HuH-7.5 (cell line): ENCODE measurements at places on chromosomes 11 and 22.

- no peak for DNase-seq
Measured at GRCh38 chr11:124078591-124078990, 36.7 kb upstream of the VWA5A start.

DNA sequence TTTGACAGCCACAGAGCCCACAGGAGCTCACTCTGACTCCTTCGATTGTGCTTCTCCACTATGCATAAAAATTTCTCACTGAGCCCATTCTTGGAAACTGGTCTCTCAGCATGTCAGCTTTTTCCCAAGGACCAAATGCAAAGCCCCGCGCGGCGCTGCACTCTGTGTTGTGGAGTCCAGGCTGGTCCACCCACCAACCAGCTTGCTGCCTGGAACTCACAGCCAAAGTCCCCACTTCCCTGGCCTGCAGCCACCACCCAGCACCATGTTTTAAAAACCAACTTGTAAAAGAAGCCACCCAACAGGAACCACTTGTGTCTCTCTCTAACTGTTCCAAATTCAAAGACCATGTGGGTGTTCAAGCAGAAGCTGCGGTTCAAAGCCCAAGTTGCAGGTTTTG lies 124.4 kb downstream of the SPATA19 start:
- DNase-seq, result no peak

DNA sequence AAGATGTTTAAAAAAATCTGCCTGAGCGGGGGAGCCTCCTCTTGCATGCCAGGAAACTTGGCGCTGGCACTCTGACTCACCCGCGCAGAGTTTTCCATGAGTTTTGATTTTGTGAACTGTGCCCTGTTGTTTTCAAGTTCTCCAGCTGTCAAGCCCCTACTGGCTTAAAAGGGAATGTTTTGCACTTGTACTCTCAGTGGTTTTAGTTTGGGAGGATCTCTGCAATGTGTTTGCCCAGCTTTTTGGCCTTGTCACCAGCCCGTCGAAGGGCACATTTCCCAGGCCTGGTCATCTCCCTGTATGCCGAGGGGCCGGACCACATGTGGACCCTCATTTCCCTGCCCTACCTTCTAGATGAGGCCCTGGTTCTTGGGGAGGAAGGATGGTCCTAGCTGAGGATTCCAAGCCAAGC lies 12.2 kb downstream of the MRGPRF start:
- peak; percentile 84 for DNase-seq

- no peak for DNase-seq
Measured at GRCh38 chr11:69962152-69962551, 116.0 kb upstream of the ANO1 start.

DNA sequence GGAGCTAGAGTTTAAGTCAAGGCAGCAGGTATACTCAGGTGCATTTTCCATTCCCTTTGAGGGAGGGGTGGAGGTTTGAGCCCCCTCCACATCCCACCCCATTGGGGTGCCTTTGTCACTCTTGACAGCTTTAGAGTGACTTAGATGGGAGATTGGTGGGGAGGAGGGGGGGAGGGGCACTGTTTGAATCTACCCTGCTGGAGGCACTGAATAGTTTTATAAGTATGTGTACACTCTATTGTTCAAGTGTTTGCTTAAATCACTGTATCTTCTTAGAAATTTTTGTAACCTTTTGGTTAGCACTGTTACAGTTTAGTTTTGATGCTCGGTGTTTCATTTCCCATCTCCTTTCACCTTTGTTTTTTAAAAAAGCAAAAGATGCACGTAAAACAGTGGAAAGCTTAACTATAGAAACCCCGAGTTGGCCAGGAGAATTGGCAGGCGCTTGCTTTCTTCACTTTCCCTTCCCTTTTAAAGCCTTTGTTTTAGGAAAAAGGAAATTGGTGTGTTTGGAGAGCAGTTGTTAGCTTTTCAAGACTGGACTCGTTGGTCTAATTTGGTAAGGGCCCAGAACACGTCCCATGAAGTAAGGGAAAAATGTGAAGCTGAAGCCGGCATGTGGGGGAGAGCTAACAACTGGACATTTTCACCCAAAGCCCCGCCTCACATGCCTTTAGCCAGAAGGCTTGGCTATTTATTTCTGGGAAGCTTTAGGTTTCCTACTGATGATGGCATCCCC lies 42.8 kb downstream of the TNRC6B start:
- no peak for DNase-seq

GRCh38 chr22:46478083-46478551 lies 59.3 kb downstream of the CELSR1 start:
- no peak for DNase-seq

DNA sequence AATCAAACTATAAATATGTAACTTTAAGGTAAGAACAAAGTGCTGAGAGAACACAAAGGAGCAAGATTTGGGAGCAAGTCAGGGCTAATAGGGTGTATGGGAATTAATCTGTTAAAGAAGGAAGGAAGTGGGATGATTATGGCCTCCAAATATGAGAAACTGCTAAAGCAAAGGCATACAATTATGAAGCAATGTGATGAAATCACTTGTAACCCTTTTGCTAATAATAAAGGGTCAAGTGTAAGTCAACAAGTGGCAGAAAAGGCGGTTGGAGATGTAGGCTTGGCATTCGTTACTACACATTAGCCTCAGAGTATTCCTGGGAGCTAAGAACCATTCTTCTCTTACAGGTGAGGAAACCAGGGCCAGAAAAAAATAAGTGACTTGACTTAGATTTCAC lies 1002.3 kb upstream of the TENM4 start:
- DNase-seq, result no peak

DNA sequence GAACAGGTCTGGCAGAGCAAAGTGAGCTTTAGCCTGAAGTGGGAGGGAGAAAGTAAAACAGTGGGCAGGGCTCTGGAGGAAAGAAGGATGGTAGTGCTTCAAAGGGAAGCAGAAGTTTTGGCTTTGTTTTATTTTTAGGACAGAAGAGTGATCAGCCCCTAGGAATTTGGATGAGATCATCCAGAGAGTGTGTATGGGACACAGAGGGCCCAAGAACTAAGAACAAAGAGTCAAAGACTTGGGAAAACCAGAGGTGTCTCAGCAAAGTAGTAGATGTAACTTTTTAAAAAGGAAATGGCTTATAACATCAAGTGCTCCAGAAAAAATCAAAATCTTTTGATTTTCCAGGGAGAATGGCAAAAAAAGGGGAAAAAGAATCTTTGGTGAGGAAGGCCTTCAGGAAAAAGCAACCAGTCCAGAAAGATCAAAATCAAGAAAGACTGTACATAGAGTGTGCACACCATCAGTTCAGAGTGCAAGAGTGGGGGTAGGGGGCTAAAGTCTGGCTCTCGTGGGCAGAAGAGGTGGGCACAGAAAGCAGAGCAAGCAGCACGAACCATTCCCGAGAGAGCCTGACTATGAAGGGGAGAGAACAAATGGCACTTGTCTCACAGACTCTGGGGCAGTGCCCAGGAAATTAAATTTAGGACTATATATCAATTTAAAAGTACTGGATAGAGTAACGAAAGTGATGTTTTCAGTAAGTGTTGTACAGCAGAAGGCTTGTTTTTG lies 30.0 kb downstream of the MAPK1 start:
- DNase-seq, result no peak

DNA sequence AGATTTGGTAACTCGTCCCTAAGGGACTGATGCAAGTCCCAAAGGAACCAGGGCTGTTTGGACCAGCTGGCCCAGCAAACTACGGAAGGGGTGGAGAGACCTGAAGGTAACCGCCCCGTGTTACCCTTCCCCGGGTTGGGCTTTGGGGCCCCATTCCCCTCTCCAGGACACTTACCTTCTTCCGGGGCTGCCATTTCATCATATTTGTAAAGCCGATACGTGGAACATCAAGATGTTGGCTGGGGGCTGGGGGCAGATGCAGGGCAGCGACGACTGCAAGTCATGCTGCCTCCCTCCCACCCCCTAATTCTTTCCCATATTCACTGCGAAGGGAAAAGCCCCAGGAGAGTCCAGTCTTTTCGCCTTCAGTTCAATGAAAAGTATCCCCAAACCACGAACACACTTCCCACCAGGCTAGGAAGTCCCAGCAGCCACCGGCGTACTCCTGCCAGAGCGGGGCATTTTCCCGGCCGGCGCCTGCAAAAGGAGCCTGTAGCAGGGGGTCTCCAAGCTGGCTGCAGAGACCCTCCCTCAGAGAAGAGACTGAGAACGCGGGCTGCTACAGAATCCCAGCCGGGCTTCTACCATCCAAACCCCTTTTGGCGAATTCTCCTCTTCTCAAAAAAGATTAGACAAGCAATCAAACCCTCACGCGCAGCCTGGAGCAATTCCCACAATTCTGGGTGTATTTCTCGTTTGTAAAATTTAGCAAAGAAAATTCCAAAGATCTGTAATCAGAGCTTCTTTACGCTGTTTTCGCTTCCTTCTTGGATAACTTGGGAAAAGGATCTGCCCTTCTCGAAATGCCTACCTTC lies 236.7 kb downstream of the TTC28 start:
- DNase-seq, result no peak

- no peak for DNase-seq
Measured at GRCh38 chr22:50568626-50569025, 5.9 kb upstream of the SYCE3 start.

GRCh38 chr11:12272821-12273617 lies 104.4 kb upstream of the PARVA start:
- DNase-seq, result no peak

- peak; percentile 66 for DNase-seq
Measured at GRCh38 chr22:50169774-50170341, 673 bp upstream of the PANX2 start.

DNA sequence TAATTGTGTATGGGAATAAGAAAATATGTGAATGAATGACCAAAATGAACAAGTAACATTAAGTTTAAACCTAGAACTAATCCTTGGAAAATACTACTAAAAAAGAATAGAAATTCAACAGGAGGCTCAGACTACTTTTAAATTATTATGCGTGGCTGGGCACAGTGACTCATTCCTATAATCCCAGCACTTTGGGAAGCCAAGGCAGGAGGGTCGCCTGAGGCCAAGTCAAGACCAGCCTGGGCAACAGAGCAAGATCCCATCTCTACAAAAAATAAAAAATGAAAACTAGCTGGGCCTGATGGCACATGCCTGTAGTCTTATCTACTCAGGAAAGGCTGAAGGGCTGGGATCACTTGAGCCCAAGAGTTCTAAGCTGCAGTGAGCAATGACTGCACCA lies 85.4 kb upstream of the CLNS1A start:
- DNase-seq, result no peak

DNA sequence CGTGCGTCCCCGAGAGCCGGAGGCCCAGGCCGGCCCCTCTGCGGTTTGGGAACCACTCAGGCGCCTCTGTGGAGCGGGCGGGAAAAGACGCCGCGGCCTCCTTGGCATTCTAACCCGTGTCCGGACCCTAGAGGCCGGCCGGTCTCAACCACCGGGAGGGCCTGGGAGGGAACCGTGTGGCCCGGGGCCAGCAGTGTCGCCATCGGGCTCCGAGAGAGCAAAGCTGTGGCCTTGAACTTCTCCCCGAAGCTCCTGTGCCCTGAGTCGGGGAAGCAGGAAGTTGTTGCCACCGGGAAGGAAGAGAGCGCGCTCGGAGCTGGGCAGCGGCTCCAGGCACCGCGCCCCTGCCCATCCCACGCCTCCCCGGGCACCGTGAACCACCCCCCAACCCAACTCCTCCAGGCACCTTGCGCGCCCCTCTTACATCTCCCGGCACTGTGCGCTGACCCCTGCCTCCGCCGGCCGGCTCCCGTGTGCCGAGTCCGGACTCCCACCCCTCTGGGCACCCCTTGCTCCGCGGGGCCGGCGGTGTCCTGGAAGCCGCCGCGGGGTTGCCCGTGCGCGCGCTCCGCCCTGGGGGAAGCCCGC lies 80.0 kb upstream of the PPARA start:
- DNase-seq, result no peak

DNA sequence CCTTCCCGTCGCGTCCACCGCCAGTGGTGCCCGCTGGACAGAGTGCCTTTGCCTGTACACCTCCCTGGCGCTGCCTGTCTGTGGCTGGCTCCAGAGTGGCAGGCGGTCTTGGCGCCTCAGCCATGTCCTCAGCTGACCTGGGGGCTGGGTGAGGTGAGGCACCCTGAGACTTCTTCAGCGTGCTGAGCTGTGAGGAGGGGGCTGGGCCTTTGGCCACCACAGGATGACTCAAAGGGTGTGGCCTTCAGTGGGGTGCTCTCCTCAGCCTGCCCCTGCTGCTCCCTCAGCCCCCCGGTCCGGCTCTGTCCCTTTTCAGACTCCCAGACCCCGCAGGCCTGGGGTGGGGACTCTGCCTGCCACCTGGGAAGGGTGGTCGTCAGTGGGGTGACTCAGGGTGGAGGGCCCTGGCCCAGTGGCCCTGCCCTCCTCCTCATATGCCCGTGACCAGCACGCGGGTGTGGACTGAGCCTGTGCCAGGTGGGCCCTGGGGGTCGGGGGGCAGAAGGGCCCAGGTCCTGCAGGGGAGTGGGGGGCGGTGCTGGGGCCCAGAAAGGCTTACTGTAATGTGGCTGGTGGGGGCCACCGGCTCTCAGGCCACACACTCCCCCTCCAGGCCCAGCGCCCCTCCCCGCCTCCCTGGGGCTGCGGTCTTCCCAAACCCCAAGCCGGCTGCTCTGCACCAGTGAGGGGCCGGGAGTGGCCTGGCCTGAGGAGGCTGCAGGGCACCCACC lies 15.9 kb downstream of the CRELD2 start:
- DNase-seq, result no peak

DNA sequence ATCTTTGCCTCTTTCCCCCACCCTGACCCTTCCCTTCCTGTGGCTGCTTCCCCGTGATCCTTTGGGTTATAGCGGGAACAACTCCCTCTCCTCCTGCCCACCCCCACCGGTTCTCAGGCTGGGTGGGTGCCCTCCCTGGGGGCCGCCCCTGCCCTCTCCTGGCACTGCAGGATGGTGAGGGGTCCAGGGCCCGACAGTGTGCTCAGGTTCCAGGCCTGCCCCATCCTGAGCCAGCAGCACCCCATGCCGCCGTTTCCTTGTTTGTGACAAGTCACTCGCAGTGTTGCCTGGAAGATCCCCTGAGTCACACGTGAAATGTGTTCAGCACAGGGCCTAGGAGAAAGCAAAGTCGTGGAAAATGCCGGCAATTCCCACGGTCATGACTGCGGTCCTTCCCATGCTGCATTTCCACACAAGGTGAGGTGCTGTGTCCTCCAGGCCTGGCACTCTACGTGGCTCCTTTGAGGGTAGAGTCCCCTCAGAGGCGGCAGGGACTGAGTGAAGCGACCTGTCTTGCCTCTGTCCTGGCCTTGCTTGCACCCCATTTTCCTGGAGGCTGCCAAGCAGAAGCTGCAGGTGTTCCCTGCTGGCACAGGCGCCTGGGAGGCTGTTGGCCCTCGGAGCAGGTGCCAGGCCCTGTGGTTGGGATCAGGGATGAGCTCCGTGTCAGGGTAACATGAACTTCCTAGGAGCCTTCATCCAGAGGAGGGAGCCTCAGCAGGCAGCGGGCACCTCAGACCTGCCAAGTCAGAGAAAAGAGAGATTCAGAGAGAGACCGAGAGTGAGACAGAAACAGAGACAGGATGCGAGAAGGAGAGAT lies 80.5 kb upstream of the LINC01488 start:
- DNase-seq, result no peak
